ENCODE measurements at places on chromosomes 16 and 17. TPM values are rescaled to one million over a fixed set of nuclear protein-coding genes. Genes with fewer than 3 reads are reported as not detected.

The ATP2A3 gene
- 16.3 TPM for total RNA-seq

- DNase-seq = no peak
- H3K36me3 ChIP-seq = no peaks in the 10 kb centered on the region
- H3K4me3 ChIP-seq = peak overlapping the region; percentile 92
- no peaks in the 10 kb centered on the region for H3K27me3 ChIP-seq
- H3K4me1 ChIP-seq = peaks cover 4% of the 10 kb centered on the region
- peak overlapping the region; percentile 73 for H3K27ac ChIP-seq
Observed at GRCh38 chr17:82752371-82753200, 721 bp downstream of the TBCD start.

DNA sequence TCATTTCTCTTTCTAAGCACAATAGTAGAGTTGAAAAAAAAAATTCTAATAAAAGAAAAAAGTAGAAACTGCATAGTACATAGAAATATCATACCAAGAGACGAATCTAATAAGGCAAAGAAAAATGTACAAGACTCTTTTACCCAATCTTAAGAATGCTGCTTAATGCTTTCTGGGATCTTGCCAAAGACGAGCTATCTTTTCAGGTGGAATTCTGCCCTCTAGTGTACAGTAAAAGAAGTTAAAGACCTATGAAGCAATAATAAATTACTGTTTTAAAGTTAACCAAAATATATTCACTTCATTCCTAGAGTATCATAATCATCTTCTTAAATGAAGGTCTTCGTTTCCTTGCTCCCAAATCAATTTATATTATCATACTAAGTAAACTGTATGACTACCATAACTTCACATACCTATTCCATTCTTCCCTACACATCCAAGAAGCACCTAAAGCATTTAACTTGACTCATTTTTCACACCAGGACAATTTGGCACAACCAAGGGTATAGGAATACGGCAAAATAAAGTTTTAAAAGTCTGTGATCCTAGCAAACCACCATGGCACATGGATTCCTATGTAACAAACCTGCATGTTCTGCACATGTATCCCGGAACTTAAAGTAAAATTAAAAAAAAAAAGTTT lies 47.7 kb downstream of the CFDP1 start:
- H3K27ac ChIP-seq = no peak overlapping the region
- no peak overlapping the region for H3K4me3 ChIP-seq
- DNase-seq = no peak
- no peaks in the 10 kb centered on the region for H3K27me3 ChIP-seq
- H3K36me3 ChIP-seq = no peaks in the 10 kb centered on the region

The SLC38A8 gene
- not detected for total RNA-seq

DNA sequence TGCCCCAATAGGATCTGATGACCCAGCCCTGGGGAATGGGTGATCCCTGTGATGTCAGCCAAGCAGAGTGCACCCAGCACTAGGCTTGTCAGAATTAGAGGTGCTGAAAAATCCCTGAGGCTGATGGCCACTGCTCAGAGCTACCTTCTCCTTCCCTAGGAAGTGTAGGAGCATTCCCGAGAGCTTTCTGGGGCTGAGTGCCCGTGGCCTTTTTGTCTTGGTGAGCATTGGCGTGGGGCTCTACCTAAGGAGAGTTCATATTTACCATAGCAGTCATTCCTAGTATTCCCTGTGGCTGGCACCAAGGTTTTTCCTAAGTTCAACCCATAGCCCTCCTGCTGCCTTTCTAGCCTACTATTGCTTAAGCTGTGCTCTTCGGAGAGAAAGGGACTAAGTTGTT lies 22.6 kb upstream of the ARHGAP23 start:
- no peak overlapping the region for H3K27ac ChIP-seq
- H3K4me3 ChIP-seq = no peak overlapping the region
- no peaks in the 10 kb centered on the region for H3K4me1 ChIP-seq

All from prostate gland (tissue), 2 donors.